Activated T-helper 2 cell treated with anti-CD3 and anti-CD28 coated beads, Interferon-gamma antibody, Interleukin-2, Interleukin-4, amounts not matched to agents 10 μg/mL and 5 μg/mL and 100 μg/mL, durations not matched to agents 14 hours and 24 hours and 36 hours (primary cell): ENCODE measurements at places on chromosomes 3 and 15.

DNA sequence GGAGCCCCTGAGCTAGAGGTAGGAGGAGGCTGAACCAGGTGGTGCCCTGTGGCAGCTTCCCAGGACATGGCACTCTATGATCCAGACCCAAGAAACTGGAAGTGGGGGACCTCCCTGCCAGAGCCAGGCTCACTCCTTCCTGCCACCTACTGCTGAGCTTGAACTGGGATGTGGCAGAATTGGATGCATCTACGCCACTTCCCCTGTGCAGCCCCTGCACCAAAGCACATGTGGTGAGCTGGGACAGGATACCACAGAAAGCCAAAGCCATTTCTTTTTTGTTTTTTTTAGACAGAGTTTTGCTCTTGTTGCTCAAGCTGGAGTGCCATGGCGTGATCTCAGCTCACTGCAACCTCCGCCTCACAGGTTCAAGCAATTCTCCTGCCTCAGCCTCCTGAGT lies 518.0 kb upstream of the PPP2R3A start:
- DNase-seq, result no peak

GRCh38 chr3:126180477-126181397 lies at the start of gene ALDH1L1:
ALDH1L1 (minus strand) TSS chr3:126180586; CDS start chr3:126160979, 19,607 bp downstream.
- DNase-seq, result no peak

GRCh38 chr15:34336991-34337556 lies 507 bp downstream of the SLC12A6 start:
- no peak for DNase-seq

- no peak for DNase-seq
Measured at GRCh38 chr15:41926185-41927056, 32.6 kb upstream of the SPTBN5 start.

- no peak for DNase-seq
Measured at GRCh38 chr15:93300796-93301195, 211.8 kb upstream of the RGMA start.

- DNase-seq, result no peak
Measured at GRCh38 chr15:71391421-71392088, 276.3 kb downstream of the THSD4 start.

DNA sequence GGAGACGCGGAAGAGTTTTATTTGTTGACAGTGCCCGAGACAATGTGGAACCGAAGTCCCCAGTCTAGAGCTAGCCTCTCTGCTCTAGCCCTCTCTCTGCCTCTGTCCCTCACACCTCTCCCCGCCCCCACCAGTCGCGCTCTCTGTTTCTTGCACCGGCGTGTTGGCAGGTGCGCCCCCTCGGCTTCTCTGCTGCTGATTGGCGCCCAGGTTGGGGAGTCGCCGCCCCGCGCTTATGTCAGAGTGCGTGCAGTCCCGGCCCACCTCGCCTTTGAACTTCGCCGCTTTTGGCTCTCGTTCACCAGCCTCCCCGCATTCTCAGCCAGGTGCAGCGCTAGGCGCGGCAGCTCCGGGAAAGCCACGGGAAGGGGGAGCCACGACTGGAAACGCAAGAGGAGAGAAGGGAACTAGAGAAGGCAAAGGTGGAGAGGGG lies at the start of gene SOX14:
Gene SOX14 (plus strand): TSS at position 315 of the 433 bp plus-strand sequence. CDS start 470 bp downstream, outside the sequence.
- no peak for DNase-seq
